ENCODE measurements at places on chromosomes 11 and 22. TPM values are rescaled to one million over a fixed set of nuclear protein-coding genes. Genes with fewer than 3 reads are reported as not detected.

- DNase-seq, result no peak
- H3K4me3 ChIP-seq, result no peak overlapping the region
- H3K36me3 ChIP-seq, result no peaks in the 10 kb centered on the region
These were observed 25.1 kb upstream of the USP47 start for GRCh38 chr11:11816511-11817314.

GRCh38 chr22:21734540-21735199 is 924 bp downstream of the YPEL1 start:
- H3K4me3 ChIP-seq, result peak overlapping the region; percentile 74
- DNase-seq, result no peak
- H3K27me3 ChIP-seq, result no peaks in the 10 kb centered on the region
- H3K36me3 ChIP-seq, result no peaks in the 10 kb centered on the region
- H3K27ac ChIP-seq, result peak overlapping the region; percentile 77

DNA sequence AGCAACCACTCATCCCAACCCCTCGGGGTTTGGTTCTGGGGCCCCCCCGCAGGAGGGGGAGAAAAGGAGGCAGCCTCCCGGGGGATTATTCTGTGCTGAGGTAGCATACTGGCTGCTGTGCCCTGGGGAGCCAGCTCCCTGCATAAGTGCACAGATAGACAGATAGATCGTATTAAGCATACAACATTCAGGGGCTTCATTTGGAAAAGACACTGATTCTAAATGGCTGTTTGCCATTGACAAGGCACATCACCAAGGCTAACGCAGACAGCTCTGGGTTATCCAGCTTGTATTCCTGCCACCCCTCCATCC is 547.9 kb downstream of the BUD13 start:
- H3K27ac ChIP-seq, result no peak overlapping the region
- no peaks in the 10 kb centered on the region for H3K4me1 ChIP-seq
- no peak overlapping the region for H3K4me3 ChIP-seq
- DNase-seq, result no peak
- no peaks in the 10 kb centered on the region for H3K27me3 ChIP-seq

DNA sequence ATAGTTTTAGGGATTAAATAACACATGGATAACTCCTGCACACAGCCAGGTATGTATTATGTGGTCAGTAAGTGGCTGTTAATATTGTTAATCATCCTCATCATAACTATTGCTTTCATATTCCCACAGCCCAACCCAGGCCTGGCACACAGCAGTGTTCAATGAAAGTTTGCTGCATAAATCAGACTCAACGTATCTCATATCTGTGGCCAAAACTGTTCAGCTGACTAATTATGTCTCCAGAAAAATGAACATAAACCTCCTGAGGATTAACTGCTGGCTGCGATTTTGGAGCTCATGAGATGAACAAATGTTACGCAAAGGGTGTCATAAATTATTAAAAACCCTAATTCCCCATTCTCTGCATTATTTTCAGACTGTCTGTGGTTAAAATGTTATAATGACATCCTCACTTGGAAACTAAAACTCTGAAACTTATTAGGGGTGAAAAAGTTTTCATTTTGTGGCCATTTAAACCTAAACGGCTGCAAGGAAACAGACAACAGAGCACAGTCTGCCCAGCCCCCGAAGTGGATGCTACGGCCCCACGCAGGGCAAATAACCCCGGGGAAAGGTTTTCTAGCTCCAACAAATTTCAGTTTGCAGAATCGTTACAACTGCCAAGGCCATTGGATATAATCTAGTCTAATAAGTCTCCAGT is 17.3 kb downstream of the ABCC8 start:
- H3K27me3 ChIP-seq, result no peaks in the 10 kb centered on the region
- H3K36me3 ChIP-seq, result no peaks in the 10 kb centered on the region
- H3K27ac ChIP-seq, result no peak overlapping the region
- H3K4me1 ChIP-seq, result no peaks in the 10 kb centered on the region
- H3K4me3 ChIP-seq, result no peak overlapping the region
- DNase-seq, result no peak

DNA sequence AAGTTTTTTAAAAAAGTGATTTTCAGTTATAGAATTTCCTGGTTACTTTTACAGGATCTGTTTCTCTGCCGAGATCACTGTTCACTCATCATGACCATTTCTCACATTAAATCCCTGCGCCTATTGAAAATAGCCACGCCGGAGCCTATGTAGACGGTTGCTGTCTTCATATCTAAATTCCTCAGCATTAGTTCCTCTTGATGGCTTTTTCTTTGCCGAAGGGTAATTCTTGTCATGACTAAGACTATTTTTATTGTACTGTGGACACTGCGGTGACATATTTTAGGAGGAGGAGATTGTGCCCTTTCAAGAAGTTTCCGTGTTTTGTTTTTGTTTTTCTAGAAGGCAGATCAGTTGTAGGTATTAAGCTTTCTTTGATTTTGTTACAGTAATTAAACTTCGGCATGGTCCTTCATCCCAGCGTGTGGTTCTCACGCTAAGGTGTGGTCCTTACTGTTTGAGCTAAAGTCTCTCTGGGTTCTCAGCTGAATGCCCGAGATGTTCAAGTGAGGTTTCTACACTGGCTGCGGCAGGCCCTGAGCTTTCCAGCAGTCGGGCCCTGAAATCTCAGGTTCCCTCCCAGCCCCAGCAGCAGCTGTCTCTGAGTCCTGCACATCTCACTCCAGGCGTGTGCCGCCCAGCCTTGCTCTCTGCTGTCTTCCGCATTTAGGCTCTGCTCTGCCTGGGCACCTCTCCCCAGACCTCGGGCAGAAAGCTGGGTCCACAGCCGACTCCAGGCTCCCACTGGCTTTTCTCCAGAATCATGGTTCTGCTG is 1110.5 kb downstream of the TBC1D22A start:
- H3K27me3 ChIP-seq, result no peaks in the 10 kb centered on the region
- H3K36me3 ChIP-seq, result no peaks in the 10 kb centered on the region
- no peaks in the 10 kb centered on the region for H3K4me1 ChIP-seq
- H3K4me3 ChIP-seq, result no peak overlapping the region
- H3K27ac ChIP-seq, result no peak overlapping the region

GRCh38 chr11:118827118-118827517 is 36.2 kb upstream of the DDX6 start:
- H3K27me3 ChIP-seq, result no peaks in the 10 kb centered on the region
- no peak overlapping the region for H3K4me3 ChIP-seq
- H3K27ac ChIP-seq, result no peak overlapping the region
- no peaks in the 10 kb centered on the region for H3K36me3 ChIP-seq
- no peak for DNase-seq

GALR3 gene
- total RNA-seq, result not detected

SPCS2 gene
- total RNA-seq, result 32.4 TPM

All from liver (tissue), 10 donors.